IMR-90 (cell line): ENCODE measurements at places on chromosomes 12 and 14. TPM values are rescaled to one million over a fixed set of nuclear protein-coding genes. Genes with fewer than 3 reads are reported as not detected.

The PLCZ1 gene
- not detected in 2 replicates for total RNA-seq

The RDH5 gene
- total RNA-seq, result 7.3 and 8.9 TPM in 2 replicates

The ASPG gene
- total RNA-seq, result not detected in 2 replicates

DNA sequence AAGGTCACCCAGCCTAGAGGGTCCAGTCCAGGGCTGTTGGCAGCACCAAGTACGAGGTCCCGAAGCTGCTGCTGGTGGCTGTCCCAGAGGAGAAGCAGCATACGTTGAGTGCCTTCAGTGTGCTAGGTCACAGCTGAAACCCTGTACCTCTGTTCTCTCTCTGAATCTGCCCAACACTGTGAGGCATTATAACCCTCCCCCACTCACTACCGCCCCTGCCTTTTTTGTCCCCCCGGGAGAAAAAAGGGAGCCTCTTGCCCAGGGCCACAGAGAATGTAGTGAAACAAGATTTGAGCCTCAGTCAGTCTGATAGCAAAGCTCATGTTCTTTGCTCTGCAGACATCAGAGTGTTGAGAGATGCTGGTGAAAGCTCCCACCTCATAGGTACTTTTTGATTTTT, 53.4 kb downstream of the PPP2R5C start:
- DNase-seq, result no peak

The ZNF268 gene
- 31.1 and 54.5 TPM in 2 replicates for total RNA-seq

DNA sequence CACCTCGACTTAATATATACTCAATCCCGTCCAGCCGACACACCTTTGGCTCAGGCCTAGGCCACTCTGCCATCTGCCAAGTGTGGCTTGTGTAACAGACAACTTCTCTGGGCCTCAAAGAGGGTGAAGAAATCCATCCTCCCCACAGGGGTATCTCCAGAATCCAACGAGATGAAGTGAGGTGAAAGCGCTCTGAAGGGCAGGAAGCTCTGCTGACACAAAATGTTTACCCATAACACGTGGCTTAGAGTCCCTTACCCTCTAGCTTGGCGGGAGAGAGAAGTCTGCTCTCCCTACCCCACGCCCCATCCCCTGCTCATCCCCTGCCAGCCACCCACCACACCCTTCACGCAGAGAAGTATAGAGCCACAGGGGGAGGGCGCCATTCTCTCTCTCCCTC, 13.0 kb downstream of the ZBTB39 start:
- no peak for DNase-seq

DNA sequence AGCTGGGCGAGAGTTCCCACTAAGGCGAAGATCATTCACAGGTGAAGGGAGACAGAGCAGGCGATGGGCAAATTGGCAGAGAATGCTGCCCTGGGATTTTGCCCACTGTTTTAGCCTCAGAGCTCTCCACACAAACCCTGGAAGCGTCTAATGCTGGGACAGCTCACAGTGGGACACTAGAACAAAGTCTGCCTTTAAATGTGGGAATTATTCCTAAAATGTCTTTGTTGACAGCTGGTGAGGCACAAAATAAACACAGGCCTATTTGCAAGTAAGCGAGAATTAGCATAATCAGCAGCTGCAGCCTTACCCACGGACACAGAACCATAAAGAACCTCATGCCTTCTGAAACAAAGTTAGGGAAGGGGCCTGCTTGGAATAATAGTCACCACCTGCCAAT, 824.5 kb downstream of the AACS start:
- no peak for DNase-seq

GRCh38 chr12:116065606-116066005, 211.9 kb downstream of the MED13L start:
- no peak for DNase-seq
